Hematopoietic multipotent progenitor cell treated with erythropoietin and hydrocortisone succinate and interleukin-3 and kit ligand, for 15 days (in vitro differentiated cells): ENCODE measurements at places on chromosomes 2 and 18.

DNA sequence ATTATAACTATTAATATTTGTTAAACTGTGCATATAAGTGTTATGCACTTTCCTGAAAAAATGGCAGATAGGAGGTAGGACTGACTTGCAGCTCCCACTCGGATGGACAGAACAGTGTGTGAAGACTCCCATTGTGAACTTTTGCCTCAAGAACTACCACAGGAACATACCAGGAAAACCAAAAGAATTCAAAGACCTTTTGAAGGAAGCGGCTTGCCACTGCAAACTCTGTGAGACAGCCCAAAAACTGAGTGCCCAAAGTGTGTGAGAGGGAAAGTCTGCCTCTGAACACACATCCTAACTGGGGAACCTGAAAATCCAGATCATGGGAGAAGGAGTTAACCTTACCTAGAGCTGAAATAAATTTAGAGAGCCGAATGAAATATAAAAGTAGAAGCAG, 171.0 kb downstream of the ZBTB7C start:
- DNase-seq: no peak

- no peak for DNase-seq
Observed at GRCh38 chr2:200428961-200429665, 80.8 kb downstream of the KCTD18 start.

GRCh38 chr18:26757263-26758019, 108.1 kb downstream of the AQP4 start:
- no peak for DNase-seq

DNA sequence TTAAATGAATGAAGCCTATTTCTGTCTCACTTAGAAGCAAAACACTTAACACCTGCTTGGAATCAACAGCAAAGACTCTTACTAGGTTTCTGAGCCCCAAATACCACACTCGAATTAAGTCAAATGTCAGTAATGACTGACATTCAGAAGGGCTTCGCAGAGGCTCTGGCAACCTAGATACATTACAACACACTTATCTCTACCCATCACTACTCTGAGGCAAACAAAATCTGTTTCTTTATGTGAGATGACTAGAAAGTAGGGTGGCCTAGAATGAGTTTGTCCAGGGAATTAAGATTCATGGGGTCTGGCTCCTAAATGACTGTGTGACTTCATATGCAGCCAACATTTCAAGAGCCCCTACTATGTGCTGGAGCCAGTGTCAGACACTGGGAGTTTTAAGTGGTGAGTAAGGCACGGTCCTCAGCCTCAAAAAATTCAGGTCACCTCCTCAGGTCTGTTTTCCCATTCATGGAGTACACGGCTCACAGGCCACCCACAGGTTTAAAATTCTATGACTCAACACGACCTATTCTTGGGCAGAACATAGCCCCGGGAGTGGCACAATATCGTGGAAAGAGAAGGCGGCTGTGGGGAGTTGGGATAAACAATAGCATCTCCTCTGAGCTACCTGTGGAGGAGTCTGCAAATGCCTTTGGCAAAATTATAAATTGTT, 150.3 kb upstream of the ZFP36L2 start:
- no peak for DNase-seq
